Articular chondrocyte of knee joint (primary cell): ENCODE measurements at places on chromosomes 7 and 10. TPM values are rescaled to one million over a fixed set of nuclear protein-coding genes. Genes with fewer than 3 reads are reported as not detected.

FAM25C gene
- not detected in 2 replicates for total RNA-seq

NPFFR1 gene
- not detected in 2 replicates for total RNA-seq

AQP1 gene
- 0.78 and 0.86 TPM in 2 replicates for total RNA-seq

GIMAP4 gene
- 0.43 TPM in 1 of 2 replicates, not detected in the other for total RNA-seq

BPGM gene
- 60.2 and 95.6 TPM in 2 replicates for total RNA-seq

WNT8B gene
- not detected in 2 replicates for total RNA-seq

GPR22 gene
- not detected in 2 replicates for total RNA-seq

CREB5 gene
- 111 and 117 TPM in 2 replicates for total RNA-seq

OPN1SW gene
- total RNA-seq = not detected in 2 replicates

PRSS58 gene
- total RNA-seq = not detected in 2 replicates

C10orf67 gene
- not detected in 2 replicates for total RNA-seq

ST8SIA6 gene
- not detected in 2 replicates for total RNA-seq

ERCC6 gene
- total RNA-seq = 31.8 and 61.5 TPM in 2 replicates

SERPINE1 gene
- total RNA-seq = 116 and 247 TPM in 2 replicates

FAM13C gene
- 7.9 and 10.7 TPM in 2 replicates for total RNA-seq

IL15RA gene
- total RNA-seq = 3.3 and 4.6 TPM in 2 replicates

FBXL13 gene
- 1.6 and 1.8 TPM in 2 replicates for total RNA-seq

NPY4R2 gene
- not detected in 2 replicates for total RNA-seq

PRRT4 gene
- 0.11 TPM in 1 of 2 replicates, not detected in the other for total RNA-seq

CALU gene
- 900 and 918 TPM in 2 replicates for total RNA-seq

STEAP2 gene
- 24.8 and 26.7 TPM in 2 replicates for total RNA-seq

HABP2 gene
- not detected in 2 replicates for total RNA-seq

PCBD1 gene
- 16.6 and 22.5 TPM in 2 replicates for total RNA-seq

OGDHL gene
- under 0.01 and 0.54 TPM in 2 replicates for total RNA-seq
